ENCODE measurements at places on chromosomes 3 and 15.

GRCh38 chr3:165459924-165460835 is 264.0 kb upstream of the SLITRK3 start:
- no peak for DNase-seq

GRCh38 chr3:133124511-133124910 is 86.3 kb downstream of the TMEM108 start:
- no peak for DNase-seq

- DNase-seq: no peak
Measured at GRCh38 chr3:69562020-69562419, 176.1 kb upstream of the FRMD4B start.

- no peak for DNase-seq
Measured at GRCh38 chr15:91482799-91483198, 370.7 kb upstream of the SLCO3A1 start.

DNA sequence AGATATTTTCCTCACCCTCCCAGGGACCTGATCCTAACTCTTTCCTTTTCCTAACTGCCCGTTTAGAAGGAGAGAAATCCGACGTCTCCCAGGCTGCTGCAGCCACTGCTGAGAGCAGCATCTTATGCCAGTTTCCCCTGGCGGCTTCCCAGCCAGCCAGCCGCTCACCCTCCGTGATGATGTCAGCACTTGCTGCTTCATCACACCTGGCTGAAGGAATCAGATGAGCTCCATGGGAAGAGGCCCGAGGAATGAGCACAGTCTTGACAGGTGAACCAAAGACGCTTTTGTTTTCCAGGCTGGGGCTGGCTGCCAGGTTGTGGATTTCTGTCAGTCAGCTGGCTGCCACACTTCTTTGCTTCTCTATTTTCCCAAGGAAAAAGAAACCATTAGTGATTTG is 445.1 kb upstream of the RBMS3 start:
- DNase-seq: no peak

DNA sequence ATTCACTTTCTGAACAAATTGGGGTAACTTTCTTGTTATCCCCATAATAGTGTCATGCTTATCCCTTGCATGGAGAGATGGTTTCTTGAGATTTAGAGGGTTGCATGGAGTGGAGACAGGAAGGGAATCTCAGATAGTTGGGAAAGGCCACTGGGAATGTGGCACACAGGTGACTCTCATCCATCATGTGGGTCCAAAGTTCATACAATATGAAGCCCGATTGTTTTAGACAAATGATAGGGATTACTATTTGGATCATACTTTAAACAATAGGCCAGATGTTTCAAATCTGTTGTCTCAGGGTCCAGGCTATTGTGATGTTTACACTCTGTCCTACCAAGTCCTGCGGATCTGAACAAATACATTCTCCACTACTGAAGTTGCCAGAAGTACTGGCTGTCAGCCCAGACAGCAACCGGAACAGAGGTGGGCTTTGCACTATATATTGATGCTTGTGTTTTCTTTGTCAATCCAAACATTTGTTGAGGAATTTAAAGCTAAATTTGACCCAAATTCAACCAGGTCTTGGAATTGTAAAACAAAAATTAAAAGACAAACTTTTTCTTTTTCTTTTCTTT is 39.2 kb upstream of the NMNAT3 start:
- DNase-seq: no peak
